ENCODE measurements at places on chromosomes 12 and 14.
A peak's percentile ranks its signal among the peaks of the same experiment; 100 is the strongest.

DNA sequence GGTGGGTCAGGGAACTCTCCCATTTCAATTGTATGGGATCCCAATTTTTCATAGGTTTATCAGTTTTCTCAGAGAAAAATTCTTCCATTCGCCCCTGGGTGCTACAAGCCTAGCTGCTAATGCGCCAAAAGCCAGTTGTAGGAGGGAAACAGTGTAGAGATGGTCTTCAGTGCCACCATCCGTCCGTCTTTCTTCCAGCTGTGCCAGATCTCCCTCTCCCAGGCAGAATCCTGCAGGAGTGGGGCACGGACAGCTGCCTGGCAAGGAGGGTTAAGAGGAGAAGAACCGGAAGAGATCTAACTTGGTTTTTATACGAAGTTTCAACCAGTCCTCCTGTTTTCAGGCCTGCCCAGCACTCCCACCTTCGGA lies 38.9 kb upstream of the FUT8 start:
- no peak for DNase-seq

GRCh38 chr12:57727758-57728395 lies 10.7 kb downstream of the AGAP2 start:
- DNase-seq = no peak

- no peak for DNase-seq
These were observed 13.6 kb downstream of the EML1 start for GRCh38 chr14:99806836-99807235.

DNA sequence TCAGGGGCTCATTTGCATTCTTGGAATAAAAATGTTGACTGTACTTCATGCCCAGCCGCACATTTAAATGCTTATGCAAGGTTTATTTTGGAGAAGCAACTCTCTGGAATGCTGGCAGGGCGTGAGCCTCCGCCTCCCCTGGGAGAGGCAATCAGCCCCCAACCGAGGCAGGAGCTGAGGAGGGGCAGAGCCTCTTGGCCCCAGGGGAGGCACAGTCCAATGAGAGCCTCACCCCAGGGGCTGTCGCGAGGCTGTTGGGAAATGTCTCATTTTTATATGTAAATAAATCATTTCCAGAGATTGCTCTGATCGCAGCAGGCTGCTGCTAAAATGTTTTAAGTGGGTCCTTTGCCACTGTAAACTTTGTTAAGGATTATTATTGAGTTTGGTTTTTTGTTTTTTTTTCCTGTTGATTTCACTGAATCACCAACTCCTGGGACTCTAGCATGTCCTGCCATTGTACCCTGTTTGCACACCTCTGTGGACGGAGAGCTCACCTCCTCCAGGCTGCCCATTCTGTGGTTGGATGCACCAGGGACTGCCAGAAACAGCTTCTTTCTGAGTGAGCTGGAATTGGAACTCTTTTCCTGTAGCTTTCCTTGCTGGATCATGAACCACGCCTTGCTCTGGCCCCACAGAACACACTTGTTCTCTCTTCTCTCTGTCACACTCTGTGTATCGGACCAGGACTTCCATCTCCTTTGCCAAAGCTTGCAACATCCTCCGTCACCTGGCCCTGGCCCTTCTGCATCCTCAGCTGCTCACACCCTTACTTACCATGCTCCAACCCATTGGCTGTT lies 46.9 kb upstream of the FAM181A start:
- no peak for DNase-seq

- DNase-seq = no peak
These were observed 64.9 kb upstream of the ZDHHC17 start for GRCh38 chr12:76698966-76699365.

GRCh38 chr12:119176267-119177055 lies 2.3 kb upstream of the HSPB8 start:
- peak; percentile 15 for DNase-seq

GRCh38 chr12:128726886-128727285 lies 96.9 kb downstream of the SLC15A4 start:
- no peak for DNase-seq

All from HS-5 (cell line).